Urothelium cell line (cell line): ENCODE measurements at places on chromosomes 13 and 19.

- DNase-seq: peak; percentile 83
Measured at GRCh38 chr19:33143897-33144405, 12.0 kb downstream of the WDR88 start.

DNA sequence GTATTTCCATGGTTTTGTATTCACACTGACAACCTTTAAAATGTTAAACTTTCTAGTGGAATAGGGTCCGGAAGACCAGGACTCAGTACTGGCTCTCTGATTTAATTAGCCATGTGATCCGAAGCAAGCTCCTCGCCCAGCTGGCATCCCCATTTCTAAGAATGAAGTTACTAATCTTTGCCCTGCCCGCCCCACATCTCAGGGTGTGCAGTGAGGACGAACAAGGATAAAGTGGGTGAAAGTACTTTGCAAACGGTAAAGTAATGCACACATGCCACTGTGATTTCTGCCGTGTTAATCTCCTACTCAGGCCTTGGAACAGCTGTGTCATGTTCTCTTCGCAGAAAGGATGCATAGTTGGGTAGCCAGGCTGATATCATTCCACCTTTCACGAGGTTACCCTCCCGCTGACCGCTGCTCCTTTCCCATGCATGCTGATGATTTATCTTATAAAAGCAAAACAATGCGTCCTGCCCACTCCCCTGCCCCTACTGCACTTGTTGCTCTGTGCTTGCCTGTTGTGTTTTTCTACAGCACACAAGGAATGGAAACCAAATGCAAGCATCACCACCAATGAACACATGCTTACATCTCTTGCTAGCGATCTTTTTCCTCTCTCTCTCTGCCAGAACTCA, 539.0 kb downstream of the EFNB2 start:
- DNase-seq: no peak

DNA sequence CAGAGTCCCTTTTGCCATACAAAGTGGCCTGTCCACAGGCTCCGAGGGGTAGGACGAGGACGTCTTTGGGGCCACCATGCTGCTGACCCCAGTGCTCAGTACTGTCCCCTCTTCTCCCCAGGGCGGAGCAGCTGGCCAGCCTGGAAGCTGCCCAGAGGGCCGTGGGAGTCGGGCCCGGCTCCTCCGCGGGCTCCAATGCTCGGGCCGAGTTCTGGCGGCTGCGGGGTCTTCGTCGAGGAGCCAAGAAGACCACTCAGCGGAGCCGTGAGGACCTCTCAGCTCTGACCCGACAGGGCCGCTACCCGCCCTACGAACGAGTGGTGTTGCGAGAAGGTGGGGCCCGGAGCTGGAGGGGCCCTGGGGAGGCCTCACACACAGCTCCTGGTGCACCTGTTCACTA, 21.1 kb downstream of the APBA3 start:
- DNase-seq: no peak

DNA sequence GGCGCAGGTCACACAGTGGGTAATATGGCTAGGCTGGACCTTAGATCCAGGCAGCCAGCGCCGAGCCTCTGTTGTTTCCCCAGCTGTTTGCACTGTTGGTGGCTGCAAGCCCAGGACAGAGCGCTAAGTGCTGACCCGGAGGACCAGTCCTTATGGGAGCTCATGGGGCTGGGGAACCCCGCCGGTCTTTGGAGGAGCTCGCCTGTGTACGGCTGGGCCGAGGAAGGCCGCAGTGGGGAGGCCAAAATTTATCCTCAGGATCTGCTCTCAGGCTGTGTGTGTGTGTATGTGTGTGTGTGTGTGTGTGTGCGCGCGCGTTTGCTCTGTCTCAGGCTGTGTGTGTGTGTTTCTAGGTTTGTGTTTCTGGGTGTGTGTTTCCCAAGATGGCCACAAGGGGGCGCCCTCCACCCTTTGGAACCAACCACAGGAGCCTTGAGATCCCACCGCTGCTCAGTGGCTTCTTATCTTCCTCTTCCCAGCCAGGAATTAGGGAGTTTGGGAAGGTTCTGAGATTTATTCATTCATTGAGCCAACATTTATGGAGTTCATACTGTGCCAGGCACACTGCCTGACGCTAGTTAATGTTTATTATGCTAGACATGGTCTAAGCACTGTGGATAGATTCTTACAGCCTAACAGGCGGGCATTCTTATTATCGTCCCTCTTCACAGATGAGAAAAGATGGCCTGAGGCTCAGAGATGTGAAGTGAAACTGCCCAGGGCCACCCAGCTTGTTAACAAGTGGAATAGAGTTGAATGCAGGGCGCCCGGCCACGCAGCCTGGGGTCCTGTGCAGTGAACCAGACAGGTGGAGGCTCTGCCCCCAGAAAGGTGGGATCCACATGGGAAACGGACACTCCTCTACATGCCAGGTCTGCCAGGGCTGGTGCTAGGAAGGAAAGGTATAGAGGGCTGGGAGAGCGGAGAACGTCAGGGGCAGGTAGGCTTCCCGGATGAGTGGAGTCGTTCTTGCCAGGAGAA, 13.0 kb downstream of the PGLYRP1 start:
- peak; percentile 70 for DNase-seq

GRCh38 chr19:54464044-54464629, 559 bp upstream of the LENG9 start:
- peak; percentile 71 for DNase-seq
